ENCODE measurements at places on chromosomes 11 and 22.
A peak's percentile ranks its signal among the peaks of the same experiment; 100 is the strongest.

DNA sequence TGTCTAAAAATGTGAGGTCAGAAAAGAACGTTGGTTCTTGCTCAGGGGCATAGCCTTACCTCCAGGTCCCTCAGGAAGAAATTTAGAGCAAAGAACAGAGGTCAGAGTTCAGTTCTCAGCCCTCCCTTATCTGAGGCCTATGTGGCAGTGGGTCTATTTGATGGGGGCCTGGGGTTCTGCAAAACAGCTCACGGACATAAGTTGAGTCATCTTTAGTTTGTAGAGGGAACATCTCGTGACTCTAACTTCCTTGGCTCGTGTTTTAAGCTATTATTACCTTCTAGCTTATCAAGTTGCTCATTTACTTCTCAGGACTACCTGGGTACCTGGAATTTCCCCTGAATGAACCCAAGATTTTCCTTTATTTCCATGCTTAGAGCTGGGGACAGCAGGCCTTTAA lies 91.3 kb upstream of the AMOTL1 start:
- no peak for DNase-seq

- DNase-seq = no peak
Measured at GRCh38 chr11:127670374-127671119, 670.0 kb upstream of the KIRREL3 start.

- DNase-seq = peak; percentile 2
Measured at GRCh38 chr11:37504060-37504611, 906.1 kb upstream of the RAG2 start.

DNA sequence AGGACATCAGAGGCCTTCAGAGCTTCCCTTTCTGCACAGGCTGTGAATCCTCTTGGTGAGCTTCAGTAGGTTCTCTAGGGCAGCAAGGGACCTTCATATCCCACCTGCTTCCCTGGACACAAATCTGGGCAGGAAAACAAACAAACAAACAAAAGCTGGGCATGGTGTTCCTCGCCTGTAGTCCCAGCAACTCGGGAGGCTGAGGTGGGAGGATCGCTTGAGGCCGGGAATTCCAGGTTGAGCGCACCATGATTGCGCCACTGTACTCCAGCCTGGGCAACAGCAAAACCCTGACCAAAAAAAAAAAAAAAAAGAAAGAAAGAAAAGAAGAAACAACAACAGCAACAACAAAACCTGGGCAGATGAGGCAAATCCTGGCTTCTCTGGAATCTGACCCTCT lies 92.9 kb downstream of the CEP164 start:
- no peak for DNase-seq

DNA sequence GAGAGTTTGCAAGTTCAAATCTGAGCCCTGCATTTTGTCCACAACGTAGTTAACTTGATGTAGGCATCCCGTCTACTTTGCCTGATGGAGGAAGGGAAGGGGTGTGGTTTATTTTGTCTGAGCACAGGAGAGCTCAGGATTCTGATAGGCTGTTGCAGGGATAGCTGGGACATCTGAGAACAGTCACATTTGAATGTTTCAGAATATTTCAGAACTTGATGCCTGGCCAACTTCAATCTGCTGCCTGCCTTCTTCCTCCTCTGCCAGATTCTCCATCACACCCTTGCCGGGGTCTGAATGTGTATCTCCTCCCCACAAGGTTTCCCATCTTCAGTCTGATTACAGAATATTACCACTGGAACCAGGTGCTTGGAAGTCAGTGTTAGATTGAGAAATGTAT lies 51.6 kb downstream of the NTM start:
- no peak for DNase-seq

GRCh38 chr11:34223021-34223813 lies 117.8 kb downstream of the NAT10 start:
- DNase-seq = no peak

GRCh38 chr11:63019506-63019905 lies 3.9 kb upstream of the SLC22A8 start:
- DNase-seq = no peak

DNA sequence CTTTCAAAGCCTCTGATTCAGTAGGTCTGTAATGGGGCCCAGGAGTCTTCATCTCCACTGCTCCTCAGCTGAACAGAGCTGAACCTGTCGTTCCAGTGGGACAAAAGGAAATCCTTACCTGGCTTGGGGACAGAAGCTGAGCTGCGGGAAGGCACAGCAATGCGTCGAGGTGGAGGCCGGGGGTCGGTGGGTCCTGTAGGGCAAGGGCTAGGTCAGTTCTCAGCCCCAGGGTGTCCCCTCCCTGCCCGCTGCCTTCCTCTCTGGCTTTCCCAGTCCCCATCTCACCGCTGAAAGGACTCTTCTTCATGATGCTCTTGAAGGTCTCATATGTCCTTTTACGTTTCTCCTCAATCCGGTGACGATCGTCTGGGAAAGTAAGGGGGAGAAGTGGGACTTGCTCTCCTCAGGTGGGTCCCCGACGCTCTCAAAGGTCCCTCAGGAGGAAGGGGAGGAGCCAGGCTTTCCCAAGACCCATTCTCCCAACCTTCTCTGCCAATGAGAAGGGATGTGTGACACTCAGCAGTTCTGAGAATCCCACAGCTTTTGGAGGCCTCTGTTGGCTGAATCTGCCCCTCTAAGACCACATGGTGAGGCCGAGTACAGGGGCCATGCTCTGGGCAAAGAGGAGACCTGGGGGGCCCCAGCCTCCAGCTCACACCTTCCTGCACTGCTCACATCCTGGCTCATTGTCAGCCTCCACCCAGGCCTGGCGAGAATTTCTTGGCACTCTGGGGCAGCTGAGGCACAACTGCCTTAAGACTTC lies 7.0 kb downstream of the RELA start:
- DNase-seq = no peak

DNA sequence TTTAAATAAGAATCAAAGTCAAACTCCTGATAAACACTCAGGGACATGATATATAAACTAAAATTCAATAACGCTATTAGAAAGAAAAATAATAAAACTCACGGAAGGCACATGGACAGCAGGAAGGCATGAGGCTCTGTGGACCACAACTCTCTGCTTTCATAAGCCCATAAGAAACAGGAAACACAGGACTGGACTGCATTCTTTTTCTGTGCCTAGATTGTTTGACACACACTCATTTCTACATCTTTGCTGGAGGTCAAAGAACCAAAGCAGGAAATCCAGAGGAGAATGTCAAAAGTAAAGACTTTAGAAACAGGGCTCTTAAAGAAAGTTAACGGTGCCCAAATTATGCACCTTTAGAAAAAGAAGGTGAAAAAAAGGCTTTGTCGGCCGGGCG lies 71.3 kb downstream of the RAB30 start:
- DNase-seq = no peak

- no peak for DNase-seq
Measured at GRCh38 chr11:73188301-73188700, 29.8 kb upstream of the P2RY2 start.

- DNase-seq = no peak
Measured at GRCh38 chr11:78289552-78290292, 101.0 kb downstream of the USP35 start.

DNA sequence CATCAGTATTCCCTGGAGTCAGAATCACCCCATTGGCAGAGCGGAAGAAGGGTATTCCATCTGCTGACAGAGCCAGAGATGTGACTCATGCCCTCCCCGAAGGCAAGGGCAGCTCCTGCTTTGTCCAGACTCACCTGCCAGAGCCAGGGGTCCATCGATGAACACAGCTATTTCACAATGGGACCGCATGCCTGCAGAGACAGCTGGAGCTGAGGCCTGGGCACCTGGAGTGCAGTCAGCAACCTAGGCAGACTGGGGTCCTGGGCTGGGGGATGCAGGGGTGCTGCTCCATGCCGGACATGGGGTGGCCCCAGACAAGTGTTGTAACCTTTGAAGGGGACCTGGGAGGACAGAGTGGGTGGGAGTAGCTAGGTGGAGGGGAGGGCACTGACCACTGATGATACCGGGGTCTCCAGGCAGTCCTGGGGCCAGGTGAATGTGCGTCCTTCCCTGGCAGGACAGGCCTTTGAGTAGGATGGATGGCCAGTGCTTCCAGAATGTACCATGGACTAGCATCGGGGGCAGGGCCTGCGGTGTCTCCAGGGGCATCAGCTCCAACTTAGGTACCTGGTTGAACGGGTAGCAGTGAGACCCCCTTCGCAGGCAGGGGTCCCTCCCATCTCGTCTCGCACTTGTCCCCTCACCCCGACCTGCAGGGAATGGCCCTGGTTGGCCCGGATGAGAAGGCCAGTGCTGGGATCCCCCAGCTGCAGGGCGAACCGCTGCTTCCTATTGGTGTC lies 1.7 kb downstream of the TRPT1 start:
- no peak for DNase-seq

- no peak for DNase-seq
Measured at GRCh38 chr11:127493330-127494022, 492.9 kb upstream of the KIRREL3 start.

GRCh38 chr11:70364178-70364577 lies 34.2 kb upstream of the CTTN start:
- no peak for DNase-seq

DNA sequence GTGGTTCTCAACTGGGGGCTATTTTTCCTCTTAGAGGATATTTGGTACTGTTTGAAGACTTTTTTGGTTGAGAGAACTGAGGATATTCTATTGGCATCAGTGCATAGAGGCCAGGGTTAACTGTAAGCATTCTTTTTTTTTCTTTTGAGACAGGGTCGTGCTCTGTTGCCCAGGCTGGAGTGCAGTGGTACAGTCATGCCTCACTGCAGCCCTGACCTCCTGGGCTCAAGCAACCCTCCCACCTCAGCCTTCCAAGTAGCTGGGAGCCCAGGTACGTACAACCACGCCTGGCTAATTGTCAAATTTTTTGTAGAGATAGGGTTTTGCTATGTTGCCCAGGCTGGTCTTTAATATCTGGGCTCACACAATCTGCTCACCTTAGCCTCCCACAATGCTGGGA lies 12.9 kb downstream of the MMP7 start:
- DNase-seq = no peak

- no peak for DNase-seq
Measured at GRCh38 chr22:22087854-22088657, 105.5 kb upstream of the TOP3B start.

GRCh38 chr22:36954251-36955014 lies 41.0 kb downstream of the CSF2RB start:
- DNase-seq = no peak

GRCh38 chr22:35567351-35568141 lies 26.9 kb downstream of the RASD2 start:
- DNase-seq = no peak

GRCh38 chr11:122207505-122207904 lies 91.5 kb upstream of the BLID start:
- no peak for DNase-seq

DNA sequence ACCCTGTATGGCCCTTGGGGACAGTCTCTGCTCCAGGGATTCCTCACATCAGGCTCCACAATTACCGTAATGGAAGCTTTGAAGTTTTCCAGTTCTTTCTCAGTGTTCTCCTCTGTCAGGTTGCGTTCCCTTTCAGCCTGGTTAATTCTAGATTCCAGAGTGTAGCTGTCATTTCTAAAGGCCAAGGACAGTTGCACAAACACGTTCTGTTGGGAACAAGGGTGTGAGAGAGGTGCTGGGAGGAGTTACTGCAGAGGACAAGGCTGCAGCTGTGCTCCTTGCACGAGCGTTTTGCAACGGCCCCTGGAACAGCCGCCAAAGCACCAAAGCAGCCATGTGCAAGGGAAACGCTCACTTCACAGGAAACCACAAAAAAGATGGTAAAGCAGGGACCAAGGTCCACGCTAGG lies 35.9 kb upstream of the LYVE1 start:
- DNase-seq = no peak

GRCh38 chr11:109865548-109866186 lies 227.5 kb upstream of the ZC3H12C start:
- no peak for DNase-seq

DNA sequence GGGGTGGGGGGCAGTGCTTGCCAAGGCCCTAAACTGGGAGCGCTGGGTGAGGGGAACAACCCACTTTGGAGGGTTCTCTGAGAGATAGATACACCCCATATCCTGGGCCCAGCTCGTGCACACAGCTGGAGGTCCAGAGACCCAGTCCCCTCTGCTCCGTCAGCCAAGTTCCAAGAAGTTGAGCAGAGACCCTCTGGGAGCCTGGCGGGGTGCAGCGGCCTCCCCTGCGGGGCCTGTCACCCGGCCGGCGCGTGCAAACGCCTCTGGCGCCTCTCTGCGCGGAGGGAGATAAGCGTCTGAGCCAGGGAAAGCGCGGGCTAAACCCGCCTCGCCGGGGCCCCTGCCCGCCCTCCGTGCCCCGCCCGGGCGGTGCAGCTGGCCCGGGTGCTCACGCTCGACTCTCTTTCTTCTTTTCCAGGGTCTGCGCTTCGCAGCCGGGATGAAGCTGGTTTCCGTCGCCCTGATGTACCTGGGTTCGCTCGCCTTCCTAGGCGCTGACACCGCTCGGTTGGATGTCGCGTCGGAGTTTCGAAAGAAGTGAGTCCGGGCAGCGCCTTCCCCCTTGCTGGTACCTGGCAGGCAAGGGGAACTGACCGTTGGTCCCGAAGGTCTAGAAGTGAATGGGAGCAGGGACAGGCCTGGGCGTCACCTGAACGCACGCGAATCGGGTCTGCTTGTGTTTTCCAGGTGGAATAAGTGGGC lies 540 bp downstream of the ADM start:
- no peak for DNase-seq

DNA sequence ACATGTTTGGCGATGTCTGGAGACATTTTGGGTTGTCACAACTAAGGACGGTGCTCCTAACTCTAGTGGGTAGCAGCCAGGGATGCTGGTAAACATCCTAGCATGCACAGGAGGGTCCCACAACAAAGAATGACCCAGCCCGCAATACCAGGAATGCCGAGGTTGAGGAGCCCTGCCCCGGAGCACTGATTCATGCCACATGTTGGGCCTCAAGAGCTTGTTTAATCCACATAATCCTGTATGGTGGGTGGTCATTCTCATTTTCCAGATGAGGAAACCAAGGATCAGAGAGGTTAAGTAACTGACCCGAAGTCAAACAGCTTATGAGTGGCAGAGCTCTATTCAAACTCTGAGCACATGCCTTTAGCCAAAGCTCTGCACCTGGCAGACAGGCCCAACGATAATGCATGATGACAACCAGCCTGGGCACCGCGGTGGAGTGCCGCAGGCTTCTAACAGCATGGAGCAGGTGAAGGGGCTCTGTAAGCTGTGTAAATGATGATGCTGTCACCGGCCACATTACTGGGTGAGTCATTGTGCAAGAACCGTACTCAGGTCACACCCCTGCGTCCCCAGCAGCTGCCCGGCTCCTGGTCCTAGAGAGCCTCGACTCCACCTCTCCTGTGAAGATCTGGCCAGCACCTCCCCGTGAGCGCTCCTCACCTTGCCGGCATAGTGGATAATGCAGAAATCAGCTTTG lies 58.6 kb downstream of the APOL1 start:
- DNase-seq = no peak

GRCh38 chr11:73206801-73207200 lies 11.3 kb upstream of the P2RY2 start:
- no peak for DNase-seq

- no peak for DNase-seq
Measured at GRCh38 chr11:128926437-128927107, 16.1 kb downstream of the TP53AIP1 start.

GRCh38 chr11:120248551-120249278 lies 8.8 kb downstream of the POU2F3 start:
- no peak for DNase-seq

- DNase-seq = no peak
Measured at GRCh38 chr22:50376085-50376651, 33.0 kb downstream of the PPP6R2 start.

GRCh38 chr11:60164550-60165075 lies 18.3 kb downstream of the MS4A6A start:
- no peak for DNase-seq

Data from GM12891 (cell line).